ENCODE measurements at places on chromosomes 3 and 15. TPM values are rescaled to one million over a fixed set of nuclear protein-coding genes. Genes with fewer than 3 reads are reported as not detected.

DNA sequence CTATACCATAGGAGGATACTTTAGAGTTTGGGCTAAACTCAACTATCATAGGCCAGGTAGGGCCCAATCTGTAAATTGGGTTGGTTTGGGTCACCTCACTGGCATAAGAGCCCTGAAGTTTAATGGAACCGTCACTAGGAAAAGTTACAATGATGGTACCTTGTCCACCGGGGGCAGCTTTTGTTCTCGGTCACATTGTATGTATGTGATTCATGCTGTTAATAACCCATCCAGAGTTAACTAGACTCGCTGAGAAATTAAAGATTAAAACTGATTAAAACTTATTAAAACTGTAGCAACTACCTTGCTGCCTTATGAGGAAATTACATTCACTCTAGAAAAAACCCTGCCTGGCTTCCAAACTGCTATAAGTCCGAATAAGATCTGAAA is 145.0 kb upstream of the TMCO5A start:
- no peak for DNase-seq

DNA sequence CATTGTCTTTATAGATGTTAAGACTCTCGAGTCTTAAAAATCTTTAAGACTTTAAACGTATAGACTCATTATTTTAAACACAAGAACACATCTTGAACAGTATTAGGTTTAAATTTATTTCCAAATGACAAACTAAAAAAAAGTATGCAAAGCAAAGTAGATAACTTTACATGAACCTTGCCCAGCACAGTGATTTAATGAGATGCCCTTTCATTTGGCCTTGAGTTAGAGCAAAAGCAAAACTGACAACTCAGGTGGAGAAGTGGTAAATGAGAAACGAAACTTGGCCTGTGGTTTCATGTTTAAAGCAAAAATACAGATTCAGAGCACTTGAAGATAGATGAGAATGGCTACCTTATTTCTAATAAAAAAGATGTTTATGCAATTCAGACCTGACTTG is 8.6 kb downstream of the GPR15 start:
- DNase-seq: peak; percentile 46

Gene GRK7
- not detected for total RNA-seq

DNA sequence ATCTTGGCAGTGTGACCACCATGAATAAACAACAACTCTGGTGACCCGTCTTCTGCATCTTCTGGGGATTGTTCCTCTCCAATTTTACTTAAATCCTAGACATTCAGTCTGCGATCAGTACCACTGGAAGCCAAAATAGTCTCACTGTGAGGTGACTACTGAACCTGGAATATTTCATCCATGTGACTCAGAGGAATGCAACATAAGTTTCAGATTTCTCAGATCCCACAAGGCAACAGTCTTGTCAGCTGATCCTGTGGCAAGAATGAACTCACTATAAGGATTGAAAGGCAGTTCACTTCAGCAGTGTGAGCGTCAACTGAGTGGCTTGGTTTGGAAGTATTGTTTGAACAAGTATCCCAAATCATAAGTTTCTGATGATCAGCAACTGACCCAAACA is 13.2 kb downstream of the NSUN3 start:
- DNase-seq: no peak

DNA sequence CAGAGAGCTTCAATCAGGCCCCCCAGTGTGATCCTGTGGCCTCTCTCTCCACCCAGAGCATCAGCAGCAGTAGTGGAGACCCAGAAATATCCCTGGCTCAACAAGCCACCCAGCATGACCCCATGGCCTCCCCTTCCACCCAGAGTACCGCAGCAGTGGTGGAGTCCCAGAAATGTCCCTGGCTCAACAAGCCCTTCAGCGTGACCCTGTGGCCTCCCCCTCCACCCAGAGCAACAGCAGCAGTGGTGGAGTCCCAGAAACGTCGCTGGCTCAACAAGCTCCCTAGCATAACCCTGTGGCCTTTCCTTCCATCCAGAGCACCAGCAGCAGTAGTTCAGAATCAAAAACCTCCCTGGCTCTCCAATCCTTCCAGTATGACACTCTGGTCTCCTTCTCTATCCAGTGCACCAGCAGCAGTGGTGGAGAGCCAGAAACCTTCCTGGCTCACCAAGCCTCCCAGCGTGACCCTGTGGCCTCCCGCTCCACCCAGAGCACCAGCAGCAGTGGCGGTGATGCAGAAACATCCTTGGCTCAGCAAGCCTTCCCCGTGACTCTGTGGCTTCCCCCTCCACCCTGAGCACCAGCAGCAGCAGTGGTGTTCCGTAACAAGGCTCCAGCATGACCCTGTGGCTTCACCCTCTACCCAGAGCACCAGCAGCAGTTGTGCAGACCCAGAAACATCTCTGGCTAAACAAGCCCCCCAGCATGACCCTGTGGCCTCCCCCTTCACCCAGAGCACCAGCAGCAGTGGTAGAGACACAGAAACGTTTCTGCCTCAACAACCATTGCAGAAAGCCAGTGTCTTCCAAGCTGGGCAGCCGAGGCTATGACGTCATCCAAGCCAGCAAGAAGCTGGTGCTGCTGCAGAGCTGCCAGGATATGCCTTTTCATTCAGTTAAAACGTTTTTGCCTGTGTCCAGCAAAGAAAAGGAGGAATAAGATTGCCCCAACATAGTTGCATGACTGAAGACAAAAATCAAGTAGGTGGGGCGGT is 61.3 kb upstream of the TAMM41 start:
- DNase-seq: no peak

DNA sequence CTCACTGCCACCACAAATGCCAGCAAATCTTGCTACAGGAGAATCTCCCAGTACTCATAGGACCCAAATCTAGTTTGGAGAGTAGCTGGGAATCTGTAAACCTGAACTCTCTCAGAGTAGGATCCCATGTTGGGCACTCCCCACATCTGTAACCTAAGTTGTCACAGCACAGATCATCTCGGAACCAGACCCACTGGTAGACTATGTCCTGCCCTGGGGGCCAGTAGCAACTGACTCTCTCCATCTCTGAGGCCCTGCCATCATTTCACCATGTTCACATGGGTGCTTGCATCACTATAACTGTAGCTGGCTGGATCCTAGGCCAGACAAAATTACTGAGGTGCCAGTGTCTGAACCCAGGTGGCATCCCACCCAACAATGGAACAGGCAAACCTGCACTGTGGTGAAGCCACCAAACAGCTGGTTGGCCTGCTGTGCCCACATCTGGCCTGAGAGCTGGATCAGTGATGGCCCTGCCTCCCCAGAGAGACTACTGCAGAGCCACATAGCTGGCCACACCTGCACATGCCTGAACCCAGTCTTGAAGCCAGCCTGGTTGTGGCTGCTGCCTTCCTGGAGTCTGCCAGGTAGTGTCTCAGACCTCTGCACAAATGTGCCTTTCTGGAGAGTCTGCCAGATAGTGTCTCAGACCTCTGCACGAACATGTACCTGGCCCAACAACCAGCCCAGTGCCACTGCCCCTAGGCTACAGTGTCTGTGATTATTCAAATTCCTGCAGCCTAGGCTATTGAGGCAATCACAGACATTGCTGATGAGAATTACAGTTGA is 82.0 kb downstream of the ISL2 start:
- no peak for DNase-seq

Gene RAB6B
- total RNA-seq: 7.2 TPM

Gene EEF1AKMT4
- 3.5 TPM for total RNA-seq

All from activated T-cell treated with anti-CD3 and anti-CD28 coated beads, Interleukin-2, amount 50 U/mL, for 72 hours (primary cell).